ENCODE measurements at places on chromosomes 1 and 21.

DNA sequence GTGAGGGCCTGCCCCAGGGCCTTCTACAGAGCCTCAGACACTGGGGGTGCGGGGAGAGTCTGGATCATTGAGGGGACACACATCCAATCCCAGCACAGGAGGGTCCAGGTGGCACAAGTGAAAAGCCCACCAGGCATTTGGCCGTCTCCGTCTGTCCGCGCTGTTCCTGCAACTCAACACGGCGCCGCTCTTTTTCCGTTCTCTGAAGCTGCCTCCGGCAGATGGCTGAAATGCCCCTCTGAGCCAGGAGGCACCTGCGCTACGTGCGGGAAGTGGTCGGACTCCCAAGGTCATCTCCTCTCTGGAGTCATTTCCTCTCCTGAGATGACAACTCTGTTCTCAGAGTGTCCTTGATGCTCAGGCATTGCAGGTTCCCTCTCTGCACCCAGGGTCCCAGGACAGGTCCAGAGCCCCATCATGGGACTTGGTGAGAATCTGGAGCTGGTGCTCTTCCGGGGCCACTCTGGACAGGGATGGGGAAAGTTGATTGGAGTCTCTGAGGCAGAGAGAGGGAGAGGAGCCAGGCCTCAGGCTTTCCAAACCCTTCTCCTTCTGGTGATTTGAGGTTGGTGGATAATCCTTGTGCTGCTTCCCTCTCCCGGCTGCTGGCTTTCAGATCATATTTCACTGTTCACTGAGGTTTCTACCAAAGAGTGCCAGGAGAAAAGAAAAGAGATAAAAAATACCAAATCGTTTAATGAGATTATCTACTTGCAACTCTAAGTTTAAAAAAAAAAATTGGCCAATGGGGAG is 14.0 kb upstream of the MIXL1 start:
- no peak for DNase-seq

GRCh38 chr1:27879374-27880082 is 7.2 kb downstream of the THEMIS2 start:
- no peak for DNase-seq

DNA sequence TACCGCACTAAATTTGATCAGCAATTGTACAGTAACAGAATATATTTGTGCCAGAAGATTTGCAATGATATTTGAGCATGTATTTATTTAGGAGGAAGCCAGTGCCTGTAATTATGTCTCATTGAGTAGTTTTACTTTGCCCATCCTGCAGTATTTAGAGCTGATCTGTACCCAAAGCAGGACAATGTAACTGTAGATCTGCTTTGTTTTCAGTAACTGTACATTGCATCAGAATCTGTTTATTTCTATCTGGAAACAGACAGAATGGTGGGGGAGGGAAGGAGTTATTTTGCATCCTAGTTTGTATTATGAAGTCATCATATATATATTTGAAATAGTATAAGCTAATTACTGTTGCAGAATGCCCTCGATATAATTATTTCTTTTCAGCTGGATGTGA is 36.2 kb upstream of the LRRC8C start:
- DNase-seq = no peak

DNA sequence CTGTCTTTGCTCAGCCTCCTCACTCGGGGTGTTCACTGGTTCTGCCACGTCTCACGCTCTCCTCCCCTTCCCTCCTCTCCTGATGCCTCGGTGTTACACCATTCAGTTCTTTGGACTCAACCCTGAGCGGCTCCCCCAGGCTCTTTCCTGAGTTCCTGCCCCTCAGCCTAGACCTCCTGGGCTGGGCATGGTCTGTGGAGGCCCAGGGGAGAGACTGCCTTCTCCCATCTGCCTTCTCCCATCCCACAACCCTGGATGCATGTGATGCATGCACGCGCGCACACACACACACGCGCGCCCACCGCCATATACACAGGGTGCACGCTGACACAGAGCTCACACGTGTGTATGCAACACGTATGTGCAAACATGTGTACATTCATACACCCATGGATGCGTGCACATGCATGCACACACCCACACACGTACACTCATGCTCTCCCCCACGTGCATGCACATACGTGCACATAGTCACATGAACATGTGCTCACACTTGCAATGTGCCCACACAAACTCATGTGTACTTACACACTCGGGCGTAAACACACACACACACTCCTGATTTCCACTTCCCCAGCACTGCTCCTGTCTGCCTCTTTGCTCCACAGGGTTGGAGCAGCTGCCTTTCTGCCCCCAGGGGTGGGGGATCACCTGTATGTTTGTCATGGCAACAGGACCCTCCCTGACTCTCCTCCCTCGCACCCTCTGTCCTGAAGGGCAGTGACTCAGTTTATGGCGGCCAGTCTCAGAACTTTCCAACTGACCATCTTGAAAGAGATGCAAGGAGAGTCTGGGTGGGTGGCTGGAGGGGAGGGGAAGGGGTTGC is 59.0 kb downstream of the HUNK start:
- no peak for DNase-seq

DNA sequence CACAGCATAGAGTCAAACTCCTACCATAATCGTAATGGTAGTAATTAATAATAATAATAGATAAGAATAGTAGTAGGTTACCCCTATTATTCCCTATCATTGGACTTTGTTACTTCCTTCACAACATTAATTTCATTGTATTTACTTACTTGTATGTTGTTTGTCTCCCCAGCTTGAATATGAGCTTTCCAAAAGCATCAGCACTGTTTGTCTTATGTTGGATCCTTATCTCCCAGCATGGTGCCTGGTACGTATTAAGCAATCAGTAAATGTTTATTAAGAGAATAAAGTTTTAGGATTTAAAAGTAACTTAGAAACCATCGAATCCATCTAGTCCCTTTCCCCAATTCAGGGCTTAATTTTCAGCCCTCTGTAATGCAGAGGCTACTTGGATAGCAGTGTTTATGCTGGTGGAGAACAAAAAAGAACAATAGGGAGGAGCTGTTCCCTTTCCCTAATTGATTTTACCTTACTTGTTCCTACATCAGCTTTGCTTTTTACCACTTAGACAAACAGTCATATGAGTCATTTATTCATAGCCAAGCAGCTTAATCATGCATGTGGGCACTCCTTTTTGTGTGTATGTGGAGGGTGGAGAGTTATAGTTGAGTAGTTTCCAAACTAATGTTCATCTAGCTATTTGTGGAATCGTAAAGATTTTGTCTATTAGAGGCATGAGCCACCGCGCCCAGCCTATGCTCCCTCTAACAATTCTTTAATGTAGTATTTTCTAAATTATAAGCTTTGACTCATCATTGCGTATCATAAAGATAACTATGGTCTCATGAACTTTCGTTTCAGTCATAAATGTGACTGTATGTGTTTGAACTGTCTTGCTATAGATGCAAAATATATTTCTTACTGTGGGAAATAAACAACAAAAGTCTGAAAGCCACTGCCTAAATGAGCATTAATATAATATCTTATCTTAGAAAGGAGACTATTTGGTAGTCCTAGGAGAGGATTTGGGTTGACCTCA is 20.9 kb upstream of the DR1 start:
- DNase-seq = no peak

DNA sequence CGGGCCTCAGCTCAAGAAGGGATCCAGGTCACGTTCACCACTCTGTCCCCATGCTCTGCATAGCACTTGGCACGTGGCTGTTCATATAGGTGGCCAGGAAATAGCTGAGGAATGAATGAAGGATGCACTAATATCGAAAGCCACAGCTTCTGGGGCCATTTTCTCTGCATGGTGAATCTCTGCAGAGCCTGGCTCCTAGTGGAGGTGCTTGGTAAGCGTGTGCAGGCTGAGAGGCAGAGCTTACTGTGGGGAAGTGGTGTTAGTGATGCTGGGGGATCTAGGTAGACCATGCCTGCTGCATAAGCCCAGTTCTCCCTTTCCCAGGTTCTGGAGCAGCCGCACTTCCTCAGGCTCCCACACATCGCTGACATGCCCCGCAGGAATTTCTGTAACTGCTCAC is 8.3 kb downstream of the CSRP1 start:
- no peak for DNase-seq

- no peak for DNase-seq
Measured at GRCh38 chr1:197806718-197807117, 31.4 kb upstream of the DENND1B start.
